ENCODE measurements at places on chromosomes 16 and 17.

DNA sequence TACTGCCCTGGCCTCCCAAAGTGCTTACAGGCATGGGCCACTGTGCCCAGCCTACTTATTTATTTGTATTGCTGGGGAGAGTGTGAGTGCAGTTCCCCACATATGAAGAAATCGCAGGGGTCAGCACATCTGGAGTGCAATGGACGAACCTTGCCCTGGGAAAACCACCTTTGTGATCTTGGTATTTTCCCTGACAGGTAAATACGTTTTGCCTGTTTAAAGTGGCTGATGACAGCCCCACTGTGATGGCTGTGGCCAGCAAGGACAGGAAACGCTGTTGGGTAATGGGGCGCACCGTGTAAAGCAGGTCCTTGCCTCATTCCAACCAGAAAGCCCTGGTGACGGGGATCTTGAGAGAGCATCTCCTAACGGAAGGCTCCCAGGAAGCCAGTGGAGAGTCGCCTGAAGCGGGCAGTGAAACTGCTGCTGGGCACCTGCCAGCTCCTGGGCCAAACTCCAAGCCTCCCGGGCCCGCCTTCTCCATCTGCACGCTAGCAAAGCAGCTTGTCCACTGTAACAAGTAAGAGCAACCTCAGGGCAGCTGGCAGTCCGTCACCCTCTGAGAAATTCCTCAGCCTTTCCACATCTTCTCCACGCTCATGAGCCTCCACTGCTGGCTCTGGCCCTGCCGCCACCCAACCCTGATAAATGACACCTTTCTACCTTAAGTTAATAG, 17.5 kb downstream of the EMC8 start:
- no peak for DNase-seq

DNA sequence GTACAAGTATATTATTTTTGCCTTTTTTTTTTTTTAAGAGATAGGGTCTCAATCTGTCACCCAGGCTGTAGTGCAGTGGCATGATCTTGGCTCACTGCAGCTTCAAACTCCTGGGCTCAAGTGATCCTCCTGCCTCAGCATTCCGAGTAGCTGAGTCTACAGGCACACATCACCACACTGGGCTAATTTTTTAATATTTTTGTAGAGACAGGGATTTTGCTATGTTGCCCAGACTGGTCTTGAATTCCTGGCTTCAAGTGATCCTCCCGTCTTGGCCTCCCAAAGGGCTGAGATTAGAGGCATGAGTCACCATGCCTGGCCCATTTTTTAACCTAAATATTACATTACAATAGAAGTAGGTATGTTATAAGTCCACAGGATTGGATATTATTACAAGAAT, 3.2 kb downstream of the TERB1 start:
- no peak for DNase-seq

DNA sequence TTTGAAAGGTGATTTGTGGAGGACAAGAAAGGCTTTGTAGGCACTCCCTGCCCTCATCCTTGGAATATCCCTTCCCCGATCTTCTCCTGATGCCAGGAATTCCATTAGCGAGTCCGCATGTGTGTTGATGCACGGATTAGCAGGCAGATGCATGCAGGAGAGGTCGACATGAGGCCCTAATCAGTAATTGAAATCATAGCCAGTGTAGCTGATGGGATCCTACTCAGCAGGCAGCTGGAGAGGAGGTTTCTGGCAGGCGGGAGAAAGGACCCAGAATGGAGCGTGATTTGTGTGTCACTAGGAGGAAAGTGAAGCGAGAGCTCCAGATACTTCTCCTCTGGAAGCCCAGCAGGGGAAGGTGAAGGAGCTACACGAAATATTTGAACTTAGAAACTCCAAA, 196.3 kb upstream of the CDH11 start:
- no peak for DNase-seq

GRCh38 chr17:18919963-18920362, 32.0 kb upstream of the SLC5A10 start:
- DNase-seq = no peak

- no peak for DNase-seq
Observed at GRCh38 chr16:52557236-52557635, 10.3 kb upstream of the TOX3 start.

GRCh38 chr16:28217326-28217725, 5.6 kb upstream of the XPO6 start:
- DNase-seq = no peak

DNA sequence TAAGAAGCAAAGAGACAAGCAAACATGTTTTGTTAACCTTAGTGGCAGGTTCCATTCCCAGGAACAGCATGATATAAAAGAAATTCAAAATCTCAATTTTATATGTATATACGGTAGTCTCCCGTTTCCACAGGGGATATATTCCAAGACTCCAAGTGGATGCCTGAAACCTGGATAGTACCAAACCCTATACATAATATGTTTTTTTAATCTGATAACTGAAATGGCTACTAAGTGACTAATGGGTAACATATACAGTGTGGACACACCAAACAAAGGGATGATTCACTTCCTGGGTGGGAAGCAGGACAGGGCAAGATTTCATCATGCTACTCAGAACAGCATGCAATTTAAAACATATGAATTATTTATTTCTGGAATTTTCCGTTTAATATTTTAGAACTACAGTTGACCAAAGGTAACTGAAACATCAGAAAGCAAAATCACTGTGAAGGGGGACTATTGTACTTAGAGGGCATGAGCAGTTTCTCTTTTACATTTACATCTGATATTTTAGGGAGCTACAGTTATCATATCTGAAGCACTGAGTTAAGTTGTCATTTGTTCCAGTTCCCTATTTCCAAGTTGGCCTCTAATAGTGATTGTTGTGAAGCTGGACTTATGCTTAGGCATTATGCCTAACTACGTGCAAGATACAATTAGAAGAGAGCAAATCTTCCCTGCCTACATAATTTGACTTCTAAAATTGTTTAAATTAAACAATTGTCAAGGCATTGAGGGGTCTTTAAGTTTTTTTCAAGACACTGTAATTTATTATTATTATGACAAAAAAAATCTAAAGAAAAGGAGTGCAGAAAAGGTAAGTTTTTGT, 34.1 kb upstream of the ABCA6 start:
- DNase-seq = no peak

DNA sequence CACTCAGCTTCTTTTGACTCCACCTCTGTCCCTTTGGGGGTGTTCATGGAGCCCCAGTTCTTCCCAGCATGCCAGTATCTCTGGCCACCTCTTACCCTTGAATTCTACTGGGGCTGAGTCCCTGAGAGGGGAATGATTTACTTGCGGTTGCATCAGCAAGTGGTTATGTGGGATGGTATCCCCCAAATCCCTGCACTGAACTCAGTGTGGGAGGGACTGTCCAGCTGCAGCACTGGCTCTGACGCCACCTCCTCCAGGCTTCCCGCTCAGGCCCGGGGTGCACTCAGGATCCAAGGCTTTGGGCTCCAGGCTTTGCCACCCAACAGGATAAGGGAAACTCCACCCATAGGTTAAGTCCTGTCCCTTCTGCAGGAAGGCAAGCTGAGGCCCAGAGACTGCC, 21.1 kb upstream of the BRD7 start:
- DNase-seq = no peak

GRCh38 chr16:88727871-88728270, 21.6 kb downstream of the CTU2 start:
- no peak for DNase-seq

DNA sequence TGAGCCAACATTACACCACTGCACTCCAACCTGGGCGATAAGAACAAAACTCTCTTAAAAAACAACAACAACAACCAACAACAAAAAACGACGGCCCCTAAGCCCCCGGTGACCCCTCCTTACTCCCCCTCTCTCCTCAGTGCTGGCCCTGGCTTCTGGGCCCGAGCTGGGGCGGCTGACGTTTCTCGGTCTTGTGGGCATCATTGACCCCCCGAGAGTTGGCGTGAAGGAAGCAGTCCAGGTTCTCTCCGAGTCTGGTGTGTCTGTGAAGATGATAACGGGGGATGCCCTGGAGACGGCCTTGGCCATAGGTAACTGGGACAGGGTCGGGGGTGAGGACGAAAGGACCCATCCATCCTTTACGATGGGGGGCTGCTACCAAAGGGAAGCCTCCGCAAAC, 52.7 kb downstream of the MEAK7 start:
- no peak for DNase-seq

- no peak for DNase-seq
Observed at GRCh38 chr16:74793571-74793970, 19.0 kb upstream of the FA2H start.

All from activated CD8-positive, alpha-beta memory T cell treated with anti-CD3 and anti-CD28 coated beads, Interleukin-2, amount 50 U/mL, for 4 hours (primary cell).